Stimulated activated CD4-positive, alpha-beta T cell treated with anti-CD3 and anti-CD28 coated beads, Interleukin-1b, Interleukin-23, amount 100 ng/mL, for 1 hour (primary cell): ENCODE measurements at places on chromosomes 4 and X.

DNA sequence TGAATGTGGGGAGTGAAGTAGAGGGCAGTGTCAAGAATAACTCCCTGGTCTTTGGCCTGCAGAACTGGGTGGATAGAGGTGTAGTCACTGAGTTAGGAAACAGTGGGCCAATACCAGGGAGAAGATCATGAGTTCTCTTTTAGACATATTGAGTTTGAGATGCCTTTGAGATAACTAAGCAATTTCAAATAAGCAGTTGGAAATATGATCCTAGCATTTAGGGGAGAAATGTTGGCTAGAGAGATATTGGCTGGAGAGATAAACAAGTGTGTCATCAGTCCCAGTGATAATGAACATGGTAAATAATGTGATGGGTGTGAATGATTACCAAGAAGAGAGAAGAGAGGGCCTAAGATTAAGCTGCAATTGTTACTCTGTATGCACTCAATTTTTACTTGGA lies 95.3 kb upstream of the HPRT1 start:
- no peak for DNase-seq

- no peak for DNase-seq
Measured at GRCh38 chr4:176433983-176434382, 114.2 kb downstream of the SPCS3 start.

DNA sequence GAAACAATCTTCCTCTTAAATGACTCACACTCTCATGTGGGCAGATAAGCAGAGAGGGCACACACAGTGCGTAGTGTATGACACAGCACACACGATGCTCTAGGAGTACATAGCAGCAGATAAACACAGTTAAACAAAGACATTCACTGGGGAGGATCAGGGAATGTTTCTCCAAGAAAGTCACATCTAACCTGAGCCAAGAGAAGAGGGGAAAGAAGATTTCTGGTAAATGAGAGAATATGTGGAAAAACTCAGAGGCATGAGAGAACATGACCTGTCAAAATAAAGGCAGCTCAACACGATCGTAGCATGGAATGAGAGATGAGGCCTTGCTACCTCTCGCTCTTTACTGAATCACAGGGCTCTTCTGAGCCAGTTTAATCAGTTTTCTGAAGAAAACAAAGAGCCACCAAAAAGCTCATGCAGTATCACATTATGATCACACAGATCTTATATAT lies 251.0 kb downstream of the ANK2 start:
- no peak for DNase-seq

DNA sequence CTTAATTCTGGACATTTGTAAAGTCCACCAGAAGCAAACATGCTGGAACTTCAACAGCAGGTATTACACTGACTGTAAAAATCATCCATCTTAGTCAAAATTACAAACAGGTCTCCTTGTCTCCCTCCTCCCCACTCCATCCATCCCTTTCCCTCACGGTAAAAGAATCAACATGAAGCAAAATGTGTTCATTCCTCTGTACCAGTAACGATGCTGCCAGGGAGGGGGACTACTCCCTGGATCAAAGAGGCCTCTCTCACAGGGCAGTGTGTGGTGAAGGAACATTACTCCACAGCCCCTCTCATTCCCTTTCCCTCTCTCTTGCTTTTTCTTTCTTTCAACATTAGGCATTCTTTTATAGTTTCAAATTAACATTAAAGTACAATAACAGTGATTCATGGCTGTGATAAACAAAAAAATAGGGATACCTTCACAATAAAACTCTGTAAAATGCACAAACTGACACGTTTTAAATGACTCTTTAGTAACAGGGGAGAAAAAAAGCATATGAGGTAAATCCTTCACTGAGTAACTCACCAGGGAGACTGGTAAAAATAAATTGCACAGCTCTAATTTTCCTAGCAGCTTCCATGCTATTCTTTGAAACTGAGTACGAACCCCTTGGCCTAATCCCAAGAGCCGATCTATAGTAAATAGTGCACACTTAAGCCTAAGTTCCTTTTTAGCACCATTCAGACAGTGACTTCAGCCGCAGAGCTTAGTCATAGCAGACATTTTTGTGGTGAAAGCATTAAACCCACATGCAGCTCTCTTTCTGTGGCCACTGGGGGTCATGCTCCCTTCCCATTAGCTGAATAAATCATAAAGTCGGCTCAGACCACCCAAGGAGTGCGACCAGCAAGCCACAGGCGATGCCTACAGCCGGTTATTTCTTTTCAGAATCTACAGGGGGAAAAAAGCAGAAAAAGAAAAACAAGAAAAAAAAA lies 215.6 kb upstream of the GYPA start:
- DNase-seq = no peak

- DNase-seq = no peak
Measured at GRCh38 chr4:135244696-135245095, 1043.1 kb upstream of the PABPC4L start.

GRCh38 chrX:108699368-108699767 lies 37.0 kb downstream of the IRS4 start:
- DNase-seq = no peak
